H9 (cell line): ENCODE measurements at places on chromosomes 4 and X. TPM values are rescaled to one million over a fixed set of nuclear protein-coding genes. Genes with fewer than 3 reads are reported as not detected.
A peak's percentile ranks its signal among the peaks of the same experiment; 100 is the strongest.

- no peak overlapping the region for H3K27ac ChIP-seq
- no peaks in the 10 kb centered on the region for H3K4me1 ChIP-seq
- no peak for DNase-seq
These were observed 450.7 kb downstream of the HNRNPD start for GRCh38 chr4:81923140-81923539.

GRCh38 chr4:1785592-1785991 lies 7.5 kb upstream of the FGFR3 start:
- no peaks in the 10 kb centered on the region for H3K4me1 ChIP-seq
- H3K27me3 ChIP-seq: no peaks in the 10 kb centered on the region; the same call in 1 of the 2 replicates

- H3K27ac ChIP-seq: no peak overlapping the region
- no peaks in the 10 kb centered on the region for H3K4me1 ChIP-seq
- DNase-seq: no peak
- no peaks in the 10 kb centered on the region for H3K27me3 ChIP-seq
- no peak overlapping the region for H3K4me3 ChIP-seq
- H3K36me3 ChIP-seq: no peaks in the 10 kb centered on the region
These were observed 103.8 kb upstream of the CXCL13 start for GRCh38 chr4:77501851-77502250.

DNA sequence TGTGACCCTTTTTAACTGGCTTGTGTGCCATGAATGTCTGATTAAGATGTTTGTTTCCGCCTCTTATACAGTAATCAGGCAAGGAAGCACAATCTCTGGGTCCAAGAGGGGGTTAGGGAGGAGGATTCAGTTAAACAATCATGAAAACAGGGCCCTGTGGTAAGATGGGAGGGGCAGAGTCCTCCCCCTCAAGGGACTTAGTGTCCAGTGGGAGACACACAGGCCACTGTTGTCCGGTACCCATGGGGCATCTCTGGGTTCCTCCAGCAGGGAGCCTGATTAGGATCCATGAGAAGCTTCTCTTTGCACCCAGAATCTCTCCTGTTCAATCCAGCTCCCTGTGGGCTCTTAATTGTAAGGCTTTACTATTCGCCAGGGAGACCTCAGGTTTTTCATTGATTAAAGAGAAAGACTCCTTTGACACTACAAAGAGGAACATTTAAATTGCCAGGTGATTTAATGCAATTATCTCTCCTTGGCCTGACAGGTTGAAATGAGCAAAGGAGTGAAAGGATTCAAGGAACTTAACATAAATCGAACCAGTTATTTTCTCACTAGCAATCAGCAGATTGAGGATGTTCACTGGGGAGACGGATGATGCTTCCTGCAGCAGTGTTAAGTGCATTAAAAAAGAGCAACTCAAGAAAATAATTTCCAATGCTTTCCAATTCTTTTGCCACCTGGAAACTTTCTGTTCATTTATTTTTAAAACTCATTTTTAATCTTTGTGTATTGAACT lies 225.4 kb downstream of the PTTG2 start:
- no peak overlapping the region for H3K4me3 ChIP-seq
- H3K36me3 ChIP-seq: peaks cover 22% of the 10 kb centered on the region
- H3K4me1 ChIP-seq: no peaks in the 10 kb centered on the region
- H3K27ac ChIP-seq: no peak overlapping the region
- no peaks in the 10 kb centered on the region for H3K27me3 ChIP-seq

DNA sequence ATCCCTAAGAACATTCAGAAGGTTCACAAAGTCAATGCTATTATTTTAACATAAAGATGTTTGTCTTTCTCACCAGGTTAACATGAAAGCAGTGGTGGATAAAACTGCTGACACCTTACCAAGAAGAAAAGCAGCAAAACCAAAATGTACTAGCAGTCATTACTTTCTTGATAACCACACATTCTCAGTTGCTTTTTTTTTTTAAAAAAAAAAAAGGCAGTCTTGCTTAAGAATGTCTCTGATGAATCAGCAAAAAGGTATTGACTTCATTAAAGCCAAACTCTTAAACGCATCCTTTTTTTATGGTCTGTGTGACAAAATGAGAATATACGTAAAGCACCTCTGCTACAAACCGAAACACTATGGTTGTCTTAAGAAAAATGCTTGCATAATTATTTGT lies 31.9 kb downstream of the CDKL2 start:
- H3K4me3 ChIP-seq: no peak overlapping the region
- no peak for DNase-seq
- H3K4me1 ChIP-seq: no peaks in the 10 kb centered on the region
- no peaks in the 10 kb centered on the region for H3K27me3 ChIP-seq

GRCh38 chr4:3458371-3458770 lies 4.7 kb upstream of the DOK7 start:
- H3K27me3 ChIP-seq: no peaks in the 10 kb centered on the region; the same call in 1 of the 2 replicates
- H3K4me3 ChIP-seq: no peak overlapping the region
- H3K36me3 ChIP-seq: peaks cover 13% of the 10 kb centered on the region
- no peaks in the 10 kb centered on the region for H3K4me1 ChIP-seq

DNA sequence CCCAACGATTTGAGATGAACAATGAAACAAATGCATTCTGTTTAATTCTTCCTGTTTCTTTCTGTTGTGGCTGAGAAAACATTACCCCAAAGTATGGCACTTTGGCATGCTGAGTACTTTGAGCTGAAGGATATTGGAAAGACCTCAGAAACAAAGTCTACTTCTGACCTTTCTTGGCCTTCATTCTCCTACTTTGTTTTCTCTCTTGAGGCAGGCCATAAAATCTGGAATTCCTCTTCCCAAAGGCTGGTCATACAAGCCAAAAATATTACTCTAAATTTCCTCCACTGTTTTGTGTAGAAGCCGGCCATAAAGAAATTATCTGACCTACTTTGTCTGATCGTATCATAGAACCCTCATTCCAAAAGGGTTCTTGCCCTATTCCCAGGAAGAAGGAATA lies 1048.2 kb downstream of the TECRL start:
- H3K36me3 ChIP-seq: no peaks in the 10 kb centered on the region
- no peak overlapping the region for H3K4me3 ChIP-seq
- no peak for DNase-seq
- H3K27ac ChIP-seq: no peak overlapping the region

- no peak overlapping the region for H3K4me3 ChIP-seq
- H3K27me3 ChIP-seq: no peaks in the 10 kb centered on the region
- no peak overlapping the region for H3K27ac ChIP-seq
- no peak for DNase-seq
These were observed 47.9 kb downstream of the TET2 start for GRCh38 chr4:105194328-105195231.

DNA sequence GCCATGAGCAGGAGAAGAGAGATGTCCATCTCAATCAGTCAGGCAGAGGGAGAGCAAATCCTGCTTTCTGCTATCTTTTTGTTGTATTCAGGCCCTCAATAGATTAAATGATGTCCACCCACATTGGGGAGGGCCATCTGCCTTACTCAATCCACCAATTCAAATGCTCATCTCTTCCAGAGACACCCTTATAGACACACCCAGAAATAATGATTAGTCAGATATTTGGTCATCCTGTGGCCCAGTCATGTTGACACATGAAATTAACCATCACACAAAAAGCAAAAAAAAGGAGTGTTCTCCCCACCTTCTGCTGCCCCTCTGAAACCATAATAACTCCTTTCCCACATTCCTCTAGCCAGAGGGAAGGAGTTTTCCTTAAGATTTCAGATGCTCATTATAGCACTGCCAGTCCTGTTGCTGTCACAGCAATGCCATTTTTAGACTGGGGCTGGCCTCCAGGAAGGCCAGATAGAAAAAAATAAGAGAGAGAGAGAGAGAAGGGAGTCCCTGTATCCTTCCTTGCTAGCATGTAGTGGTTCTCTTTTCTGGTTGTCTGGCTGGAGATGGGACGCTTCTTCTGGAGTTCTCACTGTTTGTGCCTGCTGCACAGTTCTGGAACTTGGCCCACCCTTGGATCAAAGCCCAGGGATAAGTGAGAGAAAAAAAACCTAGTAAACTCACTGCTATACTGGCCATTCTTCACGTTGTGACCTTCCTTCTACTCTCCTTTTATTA lies 177.7 kb downstream of the RBM46 start:
- no peaks in the 10 kb centered on the region; the same call in 1 of the 2 replicates for H3K4me1 ChIP-seq
- H3K27me3 ChIP-seq: no peaks in the 10 kb centered on the region
- DNase-seq: no peak
- H3K27ac ChIP-seq: no peak overlapping the region

GRCh38 chrX:71953391-71953790 lies 42.7 kb downstream of the NHSL2 start:
- no peak for DNase-seq
- peaks cover 4% of the 10 kb centered on the region; the same call in 2 of the 3 replicates for H3K36me3 ChIP-seq
- peaks cover 2% of the 10 kb centered on the region; the same call in 1 of the 2 replicates for H3K4me1 ChIP-seq
- H3K27me3 ChIP-seq: no peaks in the 10 kb centered on the region
- H3K27ac ChIP-seq: no peak overlapping the region
- H3K4me3 ChIP-seq: no peak overlapping the region

GRCh38 chr4:102492531-102493241 lies 8.5 kb upstream of the NFKB1 start:
- no peaks in the 10 kb centered on the region for H3K27me3 ChIP-seq
- no peaks in the 10 kb centered on the region for H3K36me3 ChIP-seq
- H3K27ac ChIP-seq: no peak overlapping the region
- no peak overlapping the region for H3K4me3 ChIP-seq
- 0 out of 2 replicates have a peak, but pooled peaks cover 3% of the 10 kb centered on the region for H3K4me1 ChIP-seq
- DNase-seq: no peak

GRCh38 chrX:156002507-156002906 lies 5.0 kb downstream of the IL9R start:
- peaks cover 6% of the 10 kb centered on the region; the same call in 1 of the 2 replicates for H3K36me3 ChIP-seq
- no peaks in the 10 kb centered on the region for H3K27me3 ChIP-seq
- DNase-seq: no peak
- no peaks in the 10 kb centered on the region for H3K4me1 ChIP-seq
- no peak overlapping the region for H3K4me3 ChIP-seq

GRCh38 chrX:56600141-56600540 lies 36.7 kb downstream of the UBQLN2 start:
- no peak overlapping the region for H3K4me3 ChIP-seq
- H3K4me1 ChIP-seq: no peaks in the 10 kb centered on the region; the same call in 1 of the 2 replicates
- no peak overlapping the region for H3K27ac ChIP-seq
- no peaks in the 10 kb centered on the region for H3K27me3 ChIP-seq

DNA sequence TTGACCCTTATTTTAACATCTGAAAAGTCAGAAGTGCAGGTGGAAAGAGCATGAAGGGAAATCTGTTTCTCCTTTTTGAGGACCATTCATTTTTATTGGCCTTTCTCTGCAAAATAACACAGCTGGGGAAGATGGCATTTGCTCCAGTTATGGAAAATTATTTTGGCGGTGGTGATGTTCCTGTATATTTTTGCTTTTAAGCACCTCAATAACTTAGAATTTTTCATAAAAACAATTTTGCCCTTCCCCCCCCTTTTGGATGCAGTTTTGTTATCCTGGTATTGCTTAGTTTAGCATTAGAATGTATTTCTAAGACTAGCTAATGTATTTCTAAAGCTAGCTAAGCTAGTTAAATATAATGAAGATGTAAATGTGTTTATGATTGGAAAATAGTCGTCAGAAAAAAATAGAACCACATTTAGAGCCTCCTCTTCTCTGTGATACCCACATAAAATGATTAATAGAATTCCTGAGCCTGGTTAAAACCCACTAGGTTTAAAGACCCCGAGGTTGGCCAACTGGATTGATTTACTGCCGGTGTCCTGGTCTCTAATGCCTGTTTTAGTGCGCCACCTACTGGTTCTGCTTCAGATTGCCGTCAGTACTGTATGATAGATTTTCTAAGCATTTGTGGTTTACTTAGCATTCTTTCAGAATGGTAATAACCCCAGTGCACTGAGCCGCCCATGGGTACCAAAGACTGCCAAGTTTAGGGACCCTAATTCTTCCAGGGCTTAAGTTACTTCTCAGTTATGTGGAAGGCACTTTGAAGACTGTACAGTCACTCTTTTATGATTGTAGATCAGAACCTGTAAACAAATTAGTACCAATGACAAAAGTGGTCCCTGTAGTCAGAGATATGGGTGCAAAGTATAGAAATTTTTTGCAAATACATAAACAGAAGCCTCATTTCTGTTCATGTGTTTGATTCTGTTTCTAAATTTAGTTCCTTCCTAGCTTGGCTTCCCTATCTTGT lies 11.4 kb downstream of the KLF3 start:
- no peak overlapping the region for H3K27ac ChIP-seq
- H3K4me1 ChIP-seq: peaks cover 15% of the 10 kb centered on the region
- H3K4me3 ChIP-seq: no peak overlapping the region; the same call in 2 of the 3 replicates
- H3K36me3 ChIP-seq: peaks cover 18% of the 10 kb centered on the region
- no peaks in the 10 kb centered on the region for H3K27me3 ChIP-seq

GRCh38 chr4:74266081-74266480 lies 42.2 kb upstream of the EPGN start:
- no peak overlapping the region for H3K27ac ChIP-seq
- DNase-seq: no peak
- H3K36me3 ChIP-seq: no peaks in the 10 kb centered on the region
- no peaks in the 10 kb centered on the region for H3K4me1 ChIP-seq
- H3K27me3 ChIP-seq: no peaks in the 10 kb centered on the region

DNA sequence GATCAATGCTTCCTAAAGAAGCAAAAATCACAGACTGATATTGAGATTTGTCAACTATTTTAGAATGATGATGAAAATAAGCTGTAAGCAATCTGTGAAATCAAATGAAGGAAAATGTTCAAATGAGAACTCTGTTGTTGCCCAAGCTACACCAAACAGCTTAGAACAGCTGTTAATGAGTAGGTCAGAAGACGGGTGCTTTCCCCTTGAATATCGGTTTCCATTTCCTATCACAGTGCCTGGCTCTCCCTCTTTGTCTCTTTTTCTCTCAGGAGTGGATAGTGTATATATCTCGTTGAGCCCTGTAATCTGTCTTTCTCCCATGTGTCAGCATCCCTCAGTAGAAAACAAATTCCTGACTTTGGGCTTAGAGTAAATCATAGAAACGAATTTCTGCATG lies 1592.9 kb upstream of the TENM3 start:
- no peak for DNase-seq
- H3K27ac ChIP-seq: no peak overlapping the region

DNA sequence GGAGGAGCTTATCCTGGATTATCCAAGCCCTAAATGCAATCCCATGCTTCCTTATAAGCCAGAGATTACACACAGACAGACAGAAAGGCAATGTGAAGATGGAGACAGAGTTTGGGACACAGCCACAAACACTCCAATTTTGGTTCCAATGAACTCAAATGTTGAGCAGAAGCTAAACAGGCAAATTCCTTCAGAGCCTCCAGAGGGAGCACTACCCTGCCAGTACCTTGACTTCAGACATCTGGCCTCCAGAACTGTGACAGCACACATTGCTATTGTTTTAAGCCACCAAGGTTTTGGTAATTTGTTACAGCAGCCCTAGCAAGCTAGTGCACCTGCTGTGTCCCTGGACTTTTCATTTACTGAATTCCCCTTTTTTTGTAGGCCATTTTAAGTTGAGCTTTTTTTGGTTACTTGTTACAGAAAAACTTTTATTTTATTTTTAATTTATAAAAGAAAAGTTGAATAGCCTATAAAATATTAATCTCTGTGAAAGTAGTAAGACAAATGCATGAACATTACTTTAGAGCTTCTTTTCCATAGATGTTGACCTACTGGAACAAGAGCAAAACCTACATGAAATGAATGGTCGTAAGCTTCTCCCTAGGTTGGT lies 33.4 kb upstream of the SRD5A3 start:
- peaks cover 9% of the 10 kb centered on the region; the same call in 1 of the 2 replicates for H3K36me3 ChIP-seq
- no peaks in the 10 kb centered on the region; the same call in 1 of the 2 replicates for H3K4me1 ChIP-seq
- H3K4me3 ChIP-seq: no peak overlapping the region
- H3K27ac ChIP-seq: no peak overlapping the region
- peak; percentile 54 for DNase-seq

Gene RHOH
- 7.1 and 8.2 TPM in 2 replicates for total RNA-seq
